ENCODE measurements at places on chromosomes 2 and 18.

GRCh38 chr2:240640939-240641338 lies 15.7 kb downstream of the GPR35 start:
- DNase-seq: peak; percentile 57

GRCh38 chr2:203532957-203533658 lies 2.0 kb downstream of the RAPH1 start:
- DNase-seq: peak; percentile 37

- DNase-seq: no peak
Measured at GRCh38 chr2:118183381-118183780, 95.1 kb downstream of the INSIG2 start.

DNA sequence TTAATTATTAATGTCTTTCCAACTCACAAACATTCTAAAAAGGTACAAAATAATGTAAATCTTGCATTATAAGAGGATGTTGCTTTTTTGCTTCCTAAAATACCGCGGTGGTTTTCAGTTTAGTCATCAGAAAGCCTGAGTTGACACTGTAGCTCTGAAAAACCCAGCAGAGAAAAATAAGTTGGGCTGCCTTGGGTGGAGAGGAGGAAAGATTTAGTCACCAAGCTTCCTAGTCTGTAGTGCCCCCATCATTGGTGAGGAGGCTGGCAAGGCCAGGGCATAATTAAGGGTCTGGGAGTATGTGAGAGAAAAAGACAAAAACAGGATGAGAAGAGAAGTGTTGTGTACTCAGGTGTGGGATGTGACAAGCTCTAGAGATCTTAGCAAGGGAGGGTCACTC lies 5.7 kb downstream of the PTPRM start:
- DNase-seq: no peak

GRCh38 chr2:226247289-226248275 lies 552.0 kb downstream of the IRS1 start:
- DNase-seq: peak; percentile 5

- no peak for DNase-seq
Measured at GRCh38 chr2:106130251-106130998, 63.7 kb downstream of the UXS1 start.

DNA sequence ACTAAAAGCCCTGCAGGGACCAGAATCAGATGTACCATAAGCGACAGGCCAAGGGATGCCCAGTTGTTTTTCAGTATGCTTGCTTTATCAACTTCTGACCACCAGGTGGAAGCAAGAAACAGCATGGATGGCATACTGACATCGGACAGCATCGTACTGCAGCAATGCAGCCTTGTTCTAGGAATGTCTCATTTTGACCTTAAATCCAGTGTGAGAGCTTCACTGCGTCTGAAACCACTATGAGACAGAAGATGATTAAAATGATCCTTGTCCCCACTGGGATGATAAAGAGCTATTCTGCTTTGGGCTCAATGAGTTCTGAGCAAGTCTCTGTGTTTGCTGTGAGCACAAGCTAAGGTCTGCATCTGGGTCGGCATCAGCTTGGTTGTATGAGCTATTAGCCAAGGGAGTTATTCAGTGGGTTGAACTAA lies 54.3 kb downstream of the CDK15 start:
- peak; percentile 72 for DNase-seq

- no peak for DNase-seq
Measured at GRCh38 chr18:27763341-27763740, 413.6 kb downstream of the CDH2 start.

DNA sequence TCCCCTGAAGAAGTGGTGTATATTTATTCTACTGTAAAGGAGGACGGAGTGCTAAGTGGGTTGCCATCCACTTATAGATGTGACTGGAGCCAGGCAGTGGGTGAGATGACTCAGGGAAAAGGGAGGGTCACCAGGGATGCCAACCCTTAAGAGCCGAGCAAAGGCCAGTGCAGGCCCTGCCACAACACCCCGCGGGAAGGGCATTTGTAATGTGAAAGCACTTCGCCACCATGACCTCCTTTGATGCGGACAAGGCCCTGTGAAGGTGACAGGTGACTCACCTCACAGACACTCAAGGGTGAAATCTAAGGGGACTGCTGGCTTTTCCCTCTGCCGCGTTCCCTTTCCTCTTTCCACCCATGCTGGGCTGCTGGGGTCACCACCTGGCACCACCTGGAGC lies 50.2 kb upstream of the MRPL33 start:
- no peak for DNase-seq

DNA sequence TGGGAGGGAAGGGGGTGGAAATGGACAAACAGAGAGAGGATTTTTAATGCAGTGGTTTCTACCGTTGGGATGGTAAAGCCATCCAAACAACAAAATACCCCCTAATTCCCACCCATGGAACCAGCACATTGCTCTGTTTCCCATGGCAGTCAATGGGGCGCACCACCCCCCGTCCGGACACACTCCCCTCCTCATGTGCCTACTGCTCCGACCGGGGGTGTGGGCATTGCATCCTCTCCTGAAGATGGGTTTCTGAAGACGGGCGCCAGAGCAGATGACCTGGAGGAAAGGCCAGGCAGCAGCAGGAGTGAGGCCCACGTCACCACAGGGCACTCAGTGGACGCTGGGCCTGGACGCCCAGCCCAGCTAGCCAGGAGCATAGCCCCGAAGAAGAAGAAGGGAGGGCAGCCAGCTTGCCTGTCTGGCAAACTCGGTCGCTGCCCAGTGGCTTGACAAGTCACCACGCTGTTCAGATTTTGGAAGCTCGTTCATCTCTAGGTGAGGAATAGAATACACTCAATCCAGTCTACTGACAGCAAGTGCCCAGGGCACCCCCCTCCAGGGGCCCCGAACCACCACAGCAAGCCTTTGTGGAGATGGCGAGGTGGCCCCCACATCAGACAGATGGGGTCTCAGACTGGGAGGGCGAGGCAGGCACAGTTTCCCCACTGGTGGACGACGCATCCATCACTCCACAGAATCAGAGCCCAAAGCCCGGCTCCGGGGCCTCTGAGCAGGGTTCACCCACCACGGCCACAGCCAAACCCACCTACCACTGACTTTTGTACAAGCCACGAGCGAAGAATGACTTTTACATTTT lies 296.2 kb upstream of the SALL3 start:
- no peak for DNase-seq

DNA sequence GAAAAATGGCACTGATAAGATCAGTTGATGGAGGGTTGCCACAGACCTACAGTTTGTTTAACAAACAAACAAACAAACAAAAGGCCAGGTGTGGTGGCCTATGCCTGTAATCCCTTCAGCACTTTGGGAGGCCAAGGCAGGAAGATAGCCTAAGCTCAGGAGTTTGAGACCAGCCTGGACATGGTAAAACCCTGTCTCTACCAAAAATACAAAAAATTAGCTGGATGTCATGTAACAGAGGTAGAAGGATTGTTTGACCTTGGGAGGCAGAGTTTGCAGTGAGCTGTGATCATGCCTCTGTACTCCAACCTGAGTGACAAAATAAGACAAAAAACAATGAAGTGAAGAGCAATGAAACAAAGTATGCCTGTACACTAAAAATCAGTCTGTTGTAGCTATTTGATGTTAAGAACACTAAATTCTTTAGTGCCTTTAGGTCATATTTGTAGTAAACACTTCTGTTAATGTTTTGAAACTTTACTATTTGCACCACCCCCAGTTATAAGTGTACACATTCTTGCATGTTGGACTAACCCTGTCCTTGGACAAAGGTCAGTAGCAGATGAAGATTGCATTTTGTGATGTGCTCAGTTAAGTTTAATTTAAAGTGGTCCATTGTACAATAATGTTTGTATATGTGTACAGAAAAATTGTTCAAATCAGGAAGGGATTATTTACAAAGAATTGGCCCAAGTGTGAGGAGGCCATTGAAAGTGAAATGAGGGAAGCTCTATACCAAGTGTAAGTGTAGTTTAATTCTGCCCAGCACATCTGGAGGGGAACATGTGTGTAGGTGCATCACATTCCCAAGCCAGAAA lies 73.9 kb downstream of the KYNU start:
- no peak for DNase-seq
